ENCODE measurements at places on chromosomes 2 and 18. TPM values are rescaled to one million over a fixed set of nuclear protein-coding genes. Genes with fewer than 3 reads are reported as not detected.

DNA sequence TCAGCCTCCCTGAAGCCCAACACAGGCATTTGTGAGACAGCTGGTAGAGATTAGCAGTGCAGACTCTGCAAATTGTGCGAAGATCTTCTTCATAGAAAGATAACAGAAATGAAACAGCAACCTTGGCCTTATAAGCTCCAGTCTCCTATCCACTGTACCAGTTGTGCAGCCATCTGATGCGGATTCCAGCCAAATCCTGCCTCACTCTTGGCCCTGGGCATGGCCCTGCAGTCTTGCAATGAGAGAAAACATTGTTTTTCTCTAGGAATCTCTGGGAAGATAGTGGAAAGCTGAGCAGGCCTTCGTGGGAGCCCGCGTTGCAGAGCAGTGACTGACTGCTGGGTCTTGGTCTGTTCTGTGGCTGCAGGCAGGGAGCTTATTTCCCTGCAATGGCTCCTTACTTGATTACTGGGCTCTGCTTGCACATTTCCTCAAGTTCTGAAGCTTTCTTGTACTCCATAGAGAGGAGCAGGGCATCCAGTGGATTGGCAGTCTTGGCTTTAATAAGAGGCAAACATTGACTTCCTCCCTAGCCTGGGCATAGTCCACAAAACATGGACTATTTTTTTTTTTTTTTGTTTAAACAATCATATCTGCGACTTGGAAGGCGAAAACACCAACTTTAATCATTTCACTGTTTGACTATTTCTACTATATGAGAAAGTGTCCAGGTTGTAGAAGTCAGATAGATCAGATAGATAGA, 193.0 kb downstream of the ACTR3 start:
- no peak overlapping the region for H3K4me3 ChIP-seq
- no peaks in the 10 kb centered on the region for H3K36me3 ChIP-seq

DNA sequence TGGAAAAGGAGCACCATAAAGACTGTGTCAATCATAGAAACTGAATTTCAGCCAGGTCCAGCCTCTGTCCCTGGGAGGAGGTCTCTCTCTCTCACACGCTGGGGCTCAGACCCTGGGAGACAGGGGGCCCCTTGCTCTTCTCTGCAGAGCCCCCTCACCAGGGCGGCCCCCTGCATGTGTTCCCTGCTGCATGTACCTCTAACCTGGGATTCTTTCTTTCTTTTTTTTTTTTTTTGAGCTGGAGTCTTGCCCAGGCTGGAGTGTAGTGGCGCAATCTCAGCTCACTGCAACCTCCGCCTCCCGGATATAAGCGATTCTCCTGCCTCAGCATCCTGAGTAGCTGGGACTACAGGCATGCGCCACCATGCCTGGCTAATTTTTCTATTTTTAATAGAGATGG, 46.5 kb downstream of the TPO start:
- no peaks in the 10 kb centered on the region for H3K36me3 ChIP-seq
- H3K27me3 ChIP-seq, result no peaks in the 10 kb centered on the region
- DNase-seq, result no peak
- H3K4me1 ChIP-seq, result no peaks in the 10 kb centered on the region

DNA sequence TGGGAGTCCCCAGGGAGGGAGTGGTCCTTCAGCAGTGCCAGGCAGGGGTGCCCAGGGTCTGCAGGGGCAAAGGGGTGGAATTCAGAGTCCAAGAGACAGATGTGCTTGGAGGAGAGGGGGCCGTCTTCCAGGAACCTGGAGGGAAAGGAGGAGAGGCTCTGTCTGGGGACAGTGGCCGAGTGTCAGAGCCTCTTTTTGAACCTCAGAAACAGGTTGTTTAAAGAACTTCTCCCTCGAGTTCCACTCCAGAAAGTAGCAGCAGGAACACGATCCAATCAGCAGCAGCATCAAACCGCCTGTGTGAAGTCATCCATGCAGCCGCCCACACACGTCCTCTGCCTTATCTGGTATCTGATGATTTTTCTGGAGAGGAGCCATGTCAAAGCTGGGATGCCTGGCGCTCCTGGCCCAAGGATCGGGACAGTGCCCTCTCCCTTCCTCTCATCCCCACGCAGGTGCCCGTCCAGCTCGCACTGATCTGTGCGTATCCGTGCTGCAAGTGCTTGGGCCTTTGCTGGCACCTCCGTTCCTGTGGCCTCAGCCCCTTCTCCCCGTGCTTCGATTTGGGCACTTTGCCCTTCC, 205.1 kb downstream of the NDUFA10 start:
- no peaks in the 10 kb centered on the region for H3K27me3 ChIP-seq
- H3K4me3 ChIP-seq, result no peak overlapping the region
- DNase-seq, result no peak
- H3K4me1 ChIP-seq, result no peaks in the 10 kb centered on the region

DNA sequence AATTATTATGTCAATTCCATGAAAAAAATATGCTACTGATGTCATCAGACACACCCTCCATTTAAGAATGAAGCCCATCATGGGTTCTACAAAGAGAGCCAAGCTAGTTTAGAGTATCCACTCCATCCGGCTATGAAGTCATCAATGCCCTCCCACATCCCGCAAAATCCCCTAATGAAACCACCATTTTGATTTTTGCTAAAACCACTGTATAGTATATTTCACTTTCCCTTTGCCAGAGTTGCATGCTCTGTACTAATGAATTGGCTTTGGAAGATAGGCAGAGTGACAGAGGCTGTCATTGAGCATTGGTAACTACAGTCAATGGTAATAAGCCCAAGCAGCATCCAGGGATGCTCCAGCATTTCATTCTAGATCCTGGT, 118.6 kb downstream of the ANKRD44 start:
- H3K27ac ChIP-seq, result no peak overlapping the region
- no peaks in the 10 kb centered on the region for H3K36me3 ChIP-seq
- H3K4me1 ChIP-seq, result no peaks in the 10 kb centered on the region
- no peak for DNase-seq

GRCh38 chr2:239554766-239555570, 154.1 kb upstream of the HDAC4 start:
- no peak overlapping the region for H3K4me3 ChIP-seq
- H3K36me3 ChIP-seq, result no peaks in the 10 kb centered on the region
- no peaks in the 10 kb centered on the region for H3K27me3 ChIP-seq
- no peak overlapping the region for H3K27ac ChIP-seq

DNA sequence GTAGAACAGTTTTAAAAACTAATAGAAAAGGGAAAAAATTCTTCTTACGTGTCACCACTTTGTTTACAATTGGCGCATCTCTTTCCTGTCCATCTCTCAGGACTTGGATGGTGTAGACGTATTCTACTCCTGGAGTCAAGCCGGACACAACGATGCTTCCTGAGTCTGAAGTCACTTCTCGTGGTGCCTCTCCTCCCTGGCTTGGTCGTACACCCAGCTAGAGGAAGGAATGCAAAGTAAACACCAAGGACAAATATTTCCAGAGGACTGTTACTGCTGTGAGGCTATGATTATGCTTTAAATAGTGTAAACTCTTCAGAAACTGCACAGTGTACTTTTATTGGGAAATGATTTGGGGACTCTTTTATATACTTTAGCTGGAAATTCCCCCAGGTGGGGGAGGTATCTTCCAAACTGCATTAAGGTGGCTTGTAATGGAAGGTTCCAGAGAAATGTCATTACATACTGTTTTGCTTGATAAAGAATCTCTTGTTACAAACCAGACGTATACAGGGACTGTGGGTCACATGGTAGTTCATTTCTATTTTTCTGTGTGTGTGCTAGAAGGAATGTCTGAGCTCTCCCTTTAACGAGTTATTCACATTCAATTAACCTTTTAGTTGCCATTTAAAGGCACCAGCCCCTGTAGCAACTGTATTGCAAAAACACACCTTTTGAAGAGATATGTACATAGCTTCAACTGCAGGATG, 38.1 kb downstream of the FN1 start:
- H3K4me3 ChIP-seq, result no peak overlapping the region
- H3K27ac ChIP-seq, result no peak overlapping the region
- H3K36me3 ChIP-seq, result peaks cover 27% of the 10 kb centered on the region
- no peaks in the 10 kb centered on the region for H3K27me3 ChIP-seq
- peaks cover 2% of the 10 kb centered on the region for H3K4me1 ChIP-seq

GRCh38 chr2:219020604-219021365, 20.5 kb downstream of the CFAP65 start:
- no peaks in the 10 kb centered on the region for H3K4me1 ChIP-seq
- H3K4me3 ChIP-seq, result no peak overlapping the region
- H3K27ac ChIP-seq, result no peak overlapping the region
- H3K36me3 ChIP-seq, result no peaks in the 10 kb centered on the region

DNA sequence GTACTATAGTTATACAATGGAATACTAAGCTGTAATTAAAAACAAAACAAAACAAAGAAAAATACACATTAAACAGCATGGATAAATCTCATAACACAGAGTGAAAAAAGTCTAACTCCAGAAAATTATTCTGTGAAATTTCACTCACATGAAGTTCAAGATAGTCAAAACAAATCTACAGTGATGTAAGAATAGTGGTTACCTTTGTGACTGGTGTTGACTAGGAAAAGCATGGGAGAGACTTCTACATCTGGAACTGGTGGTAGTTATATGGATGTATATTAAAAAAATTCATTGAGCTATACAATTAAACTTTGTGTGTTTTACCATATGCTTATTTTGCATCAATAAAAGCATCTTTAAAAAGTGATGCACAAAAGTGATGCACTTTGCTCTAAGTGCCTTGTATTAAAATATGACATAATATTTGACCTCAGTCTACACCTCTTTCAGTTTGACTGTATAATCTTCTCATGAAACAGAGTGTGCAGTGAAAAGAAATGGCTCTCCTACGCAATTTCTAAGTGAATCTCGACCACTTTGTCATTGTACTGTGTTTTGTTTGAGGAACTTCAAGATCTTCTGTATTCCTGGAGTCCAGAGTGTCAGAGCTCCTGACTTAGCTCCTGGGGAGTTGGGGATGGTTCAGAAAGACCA, 28.0 kb downstream of the STAT4 start:
- H3K36me3 ChIP-seq, result no peaks in the 10 kb centered on the region
- H3K27ac ChIP-seq, result no peak overlapping the region
- H3K4me3 ChIP-seq, result no peak overlapping the region
- H3K4me1 ChIP-seq, result no peaks in the 10 kb centered on the region
- peaks cover 4% of the 10 kb centered on the region for H3K27me3 ChIP-seq

DNA sequence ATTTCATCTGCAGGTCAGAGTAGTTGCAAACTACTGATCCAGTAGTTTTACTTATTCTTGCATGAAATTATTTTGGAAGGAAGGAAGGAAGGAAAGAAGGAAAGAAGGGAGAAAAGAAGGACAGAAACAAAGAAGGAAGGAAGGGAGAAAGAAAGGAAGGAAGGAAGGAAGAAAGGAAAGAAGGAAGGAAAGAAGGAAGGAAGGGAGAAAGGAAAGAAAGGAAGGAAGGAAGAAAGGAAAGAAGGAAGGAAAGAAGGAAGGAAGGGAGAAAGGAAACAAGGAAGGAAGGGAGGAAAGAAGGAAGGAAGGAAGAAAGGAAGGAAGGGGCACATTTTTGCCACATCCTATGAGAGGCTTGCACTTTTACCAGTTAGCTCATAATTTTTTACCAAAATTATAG, 186.2 kb downstream of the LRRTM4 start:
- H3K4me3 ChIP-seq, result no peak overlapping the region
- H3K27me3 ChIP-seq, result no peaks in the 10 kb centered on the region
- no peak for DNase-seq
- H3K36me3 ChIP-seq, result no peaks in the 10 kb centered on the region
- no peak overlapping the region for H3K27ac ChIP-seq
- no peaks in the 10 kb centered on the region for H3K4me1 ChIP-seq

- H3K27ac ChIP-seq, result no peak overlapping the region
- no peaks in the 10 kb centered on the region for H3K36me3 ChIP-seq
- DNase-seq, result no peak
- peaks cover 20% of the 10 kb centered on the region for H3K4me1 ChIP-seq
- peaks cover 8% of the 10 kb centered on the region for H3K27me3 ChIP-seq
- H3K4me3 ChIP-seq, result no peak overlapping the region
Measured at GRCh38 chr2:26969077-26969844, 1.2 kb upstream of the MAPRE3 start.

- peaks cover 3% of the 10 kb centered on the region for H3K4me1 ChIP-seq
- H3K36me3 ChIP-seq, result no peaks in the 10 kb centered on the region
- no peak overlapping the region for H3K27ac ChIP-seq
- no peak for DNase-seq
Measured at GRCh38 chr18:73479477-73479876, 611.7 kb upstream of the NETO1 start.

DNA sequence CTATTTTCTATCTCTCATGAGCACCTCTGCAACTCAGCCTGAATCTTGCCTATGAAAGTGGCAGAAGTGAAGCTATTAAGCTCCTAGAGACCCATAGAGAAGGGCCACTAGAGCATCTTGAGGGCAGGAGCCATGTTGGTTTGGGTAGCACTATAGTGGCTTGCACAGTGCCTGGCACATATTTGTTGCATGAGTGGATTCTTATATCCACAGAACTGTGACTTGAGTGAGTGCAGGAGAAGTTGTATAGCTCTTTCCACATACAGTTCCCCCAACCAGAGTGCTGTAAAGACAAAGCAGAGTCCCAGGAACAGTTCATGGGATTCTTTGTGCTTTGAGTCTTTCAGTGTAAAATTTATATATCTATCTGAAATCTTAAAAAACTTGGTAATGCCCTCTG, 205.5 kb upstream of the FOSL2 start:
- H3K27me3 ChIP-seq, result no peaks in the 10 kb centered on the region
- H3K4me1 ChIP-seq, result peaks cover 15% of the 10 kb centered on the region
- no peak overlapping the region for H3K4me3 ChIP-seq
- H3K27ac ChIP-seq, result no peak overlapping the region

DNA sequence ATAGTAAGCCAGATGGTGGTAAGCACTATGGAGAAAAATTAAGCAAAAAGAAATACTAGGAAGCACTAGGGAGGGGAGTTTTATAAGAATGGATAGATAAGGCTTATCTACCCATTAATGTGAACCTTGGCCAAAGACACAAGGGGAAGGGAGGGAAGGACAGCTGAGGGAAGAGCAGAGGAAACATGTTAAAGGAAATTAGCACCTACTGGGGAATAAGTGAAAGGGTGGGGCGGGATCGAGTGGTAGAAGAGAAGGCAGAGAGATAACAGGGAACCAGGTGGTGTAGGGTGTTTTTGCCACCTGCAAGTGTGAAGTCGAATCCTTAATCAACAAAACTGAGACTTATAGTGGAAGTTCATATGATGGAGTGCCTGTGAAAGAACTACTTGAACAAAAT, 1.7 kb downstream of the UNC80 start:
- no peaks in the 10 kb centered on the region for H3K36me3 ChIP-seq
- H3K27ac ChIP-seq, result no peak overlapping the region
- no peak overlapping the region for H3K4me3 ChIP-seq
- no peaks in the 10 kb centered on the region for H3K4me1 ChIP-seq
- H3K27me3 ChIP-seq, result peaks cover 14% of the 10 kb centered on the region

- H3K27ac ChIP-seq, result no peak overlapping the region
- no peaks in the 10 kb centered on the region for H3K4me1 ChIP-seq
- H3K36me3 ChIP-seq, result no peaks in the 10 kb centered on the region
- H3K4me3 ChIP-seq, result no peak overlapping the region
- DNase-seq, result no peak
Measured at GRCh38 chr18:68822926-68823325, 25.0 kb downstream of the CCDC102B start.

Gene VWA3B
- not detected for polyA plus RNA-seq

Gene PGAP1
- 7.1 TPM for polyA plus RNA-seq

Gene IL36RN
- 3.9 TPM for polyA plus RNA-seq

Gene DSC1
- polyA plus RNA-seq, result 3.1 TPM

Gene SPP2
- polyA plus RNA-seq, result not detected
